ENCODE measurements at places on chromosomes 6 and 20. TPM values are rescaled to one million over a fixed set of nuclear protein-coding genes. Genes with fewer than 3 reads are reported as not detected.

The CLPSL1 gene
- not detected for total RNA-seq

The GSTA4 gene
- total RNA-seq: 20.8 TPM

The SALL4 gene
- 0.46 TPM for total RNA-seq

The CPNE5 gene
- 4.6 TPM for total RNA-seq

The FNDC1 gene
- under 0.01 TPM for total RNA-seq

The ENPP1 gene
- total RNA-seq: 3.6 TPM

The OCSTAMP gene
- total RNA-seq: not detected

The BACH2 gene
- total RNA-seq: 0.30 TPM

The RNGTT gene
- 24.9 TPM for total RNA-seq

The FERMT1 gene
- total RNA-seq: 0.65 TPM

The PTCRA gene
- total RNA-seq: not detected

The SIRPG gene
- not detected for total RNA-seq

The APCDD1L gene
- 6.5 TPM for total RNA-seq

The ULBP1 gene
- total RNA-seq: 0.46 TPM

The FOXQ1 gene
- total RNA-seq: not detected

The FAM184A gene
- under 0.01 TPM for total RNA-seq
